Right ventricle myocardium superior (tissue), 1 donor: ENCODE measurements at places on chromosomes 6 and 20.

DNA sequence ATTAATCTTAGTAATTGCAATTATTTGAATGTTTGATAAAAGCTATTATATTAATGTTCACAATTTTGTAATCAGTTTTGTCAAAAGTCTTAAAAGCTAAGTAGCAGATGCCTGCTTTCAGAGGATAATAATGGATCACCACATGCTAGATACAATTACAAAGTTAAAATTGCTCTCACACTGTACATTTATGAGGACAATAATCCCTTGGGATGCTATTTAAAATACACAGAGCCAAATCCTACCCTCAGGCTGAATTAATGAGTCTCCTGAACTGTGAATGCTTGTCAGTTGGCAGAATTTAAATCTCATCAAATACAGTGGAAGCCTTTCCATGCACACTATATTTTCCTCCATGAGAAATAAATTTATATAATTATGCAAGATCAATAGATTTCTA lies 153.3 kb upstream of the SYNCRIP start:
- DNase-seq = no peak

GRCh38 chr6:57256541-57256940 lies 34.4 kb upstream of the RAB23 start:
- no peak for DNase-seq

DNA sequence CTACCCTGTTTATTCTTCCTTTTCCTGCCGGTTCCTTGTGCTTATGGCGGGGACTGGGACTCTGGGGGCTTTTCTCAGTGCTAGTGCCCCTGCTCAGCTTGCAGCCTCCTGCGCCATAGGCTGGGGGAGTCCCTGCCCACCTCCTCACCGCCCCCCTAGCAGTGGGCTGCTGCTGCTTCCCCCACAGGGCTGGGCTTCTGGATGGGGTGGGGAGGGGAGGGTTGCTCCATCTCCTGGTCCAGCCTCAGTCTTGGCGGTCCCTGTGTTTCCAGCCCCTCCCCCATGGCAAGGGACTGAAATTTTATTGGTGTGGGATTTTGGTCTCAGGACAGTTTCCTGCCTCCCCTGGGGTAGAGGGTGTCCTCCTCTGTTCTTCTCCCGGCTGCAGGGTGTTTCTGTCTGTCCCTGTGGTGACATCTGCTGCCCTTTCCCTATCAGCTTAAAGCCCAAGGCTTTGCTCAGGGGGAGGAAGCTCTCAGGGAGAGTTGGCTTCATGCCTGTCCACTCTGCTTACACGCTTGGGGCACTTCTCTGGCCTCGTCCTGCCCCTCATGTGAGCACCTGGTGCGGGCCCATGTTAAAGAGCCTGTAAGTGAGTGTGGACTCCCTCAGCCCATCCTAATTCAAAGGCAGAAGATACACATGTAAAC lies 100.6 kb downstream of the HIVEP1 start:
- DNase-seq = no peak

GRCh38 chr6:166601956-166602355 lies 15.5 kb upstream of the RAMACL start:
- no peak for DNase-seq

DNA sequence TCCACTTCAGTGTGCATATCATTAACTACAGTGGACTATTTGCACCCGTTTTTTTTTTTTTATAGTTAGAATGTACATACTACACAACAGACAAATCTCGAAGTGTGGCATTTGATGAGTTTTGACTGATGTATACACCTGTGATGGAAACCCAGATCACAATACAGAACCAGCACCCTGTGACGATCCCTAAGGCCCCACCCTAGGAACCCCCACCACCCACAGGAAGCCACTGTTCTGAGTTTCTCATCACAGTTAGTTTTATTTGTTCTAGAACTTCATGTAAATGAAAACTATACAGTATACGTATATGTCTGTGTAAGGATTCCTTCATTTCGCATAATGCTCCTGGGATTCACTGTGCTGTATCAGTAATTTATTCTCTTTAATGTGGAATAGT lies 102.8 kb downstream of the IRF4 start:
- DNase-seq = no peak

DNA sequence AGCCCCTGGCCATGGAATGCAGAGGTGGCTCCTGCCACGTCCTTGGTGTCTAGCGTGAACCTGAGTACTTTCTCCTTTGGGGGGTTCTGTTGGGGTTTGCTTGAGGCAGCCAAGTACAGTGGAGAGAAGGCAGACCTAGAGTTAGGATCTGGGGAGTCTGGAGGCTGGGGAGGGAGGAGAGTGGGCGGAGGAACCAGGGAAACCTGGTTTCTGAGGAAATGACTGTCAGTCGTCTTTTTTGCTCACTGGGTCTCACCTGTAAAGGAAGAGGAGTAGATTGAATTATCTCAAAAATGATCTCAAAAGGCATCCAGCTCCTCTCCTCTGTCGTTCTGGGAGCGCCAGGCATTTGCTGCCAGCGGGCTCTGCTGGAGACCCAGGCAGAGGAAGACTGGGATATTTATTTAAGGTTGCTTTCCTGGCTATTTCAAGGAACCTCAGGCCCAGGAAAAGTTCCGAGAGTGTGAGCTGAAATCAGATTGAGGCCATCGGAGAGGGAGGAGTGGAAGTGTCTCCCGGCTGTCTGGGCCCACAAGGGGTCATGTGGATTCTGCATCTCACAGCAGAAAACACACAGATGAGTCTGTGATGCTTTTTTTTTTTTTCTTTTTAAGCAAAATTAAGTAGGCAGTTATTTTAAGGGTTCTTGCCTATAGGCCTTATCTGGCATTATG lies 16.1 kb downstream of the EPB41L1 start:
- DNase-seq = no peak
